ENCODE measurements at places on chromosomes 16 and 17.

DNA sequence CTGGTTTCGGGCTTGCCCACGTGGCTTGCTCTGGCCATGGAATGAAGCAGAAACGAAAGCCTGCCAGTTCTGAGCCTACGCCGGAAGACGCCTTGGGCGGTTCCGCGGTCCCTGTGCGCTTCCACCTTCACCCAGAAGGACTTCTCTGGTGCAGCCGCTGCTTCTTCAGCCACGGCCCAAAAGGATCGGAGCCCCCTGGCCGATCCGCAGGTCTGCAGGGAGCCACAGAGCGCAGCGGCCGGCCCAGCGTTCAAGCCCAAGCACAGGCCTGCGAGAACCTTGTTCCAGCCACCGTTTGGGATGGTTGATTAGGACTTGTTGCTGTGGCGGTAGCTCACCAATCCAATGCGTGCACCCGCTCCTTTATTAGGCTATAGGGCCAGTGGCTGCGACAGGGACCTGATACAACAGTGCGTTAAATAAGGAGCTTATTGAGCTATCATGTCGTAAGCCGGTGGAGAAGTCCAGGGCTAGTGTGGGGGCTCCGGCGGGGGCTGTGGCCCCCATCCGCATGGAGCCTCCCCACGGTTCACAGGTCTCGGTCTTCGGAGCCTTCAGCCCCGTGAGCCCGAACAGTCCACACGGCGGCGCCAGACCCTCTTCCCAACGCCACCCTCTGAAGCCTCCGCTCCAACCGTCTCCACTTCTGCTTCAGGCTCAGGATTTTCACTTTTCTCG, 10.2 kb upstream of the MPP2 start:
- DNase-seq: no peak

GRCh38 chr16:57756424-57757325, 21.1 kb downstream of the KATNB1 start:
- no peak for DNase-seq

DNA sequence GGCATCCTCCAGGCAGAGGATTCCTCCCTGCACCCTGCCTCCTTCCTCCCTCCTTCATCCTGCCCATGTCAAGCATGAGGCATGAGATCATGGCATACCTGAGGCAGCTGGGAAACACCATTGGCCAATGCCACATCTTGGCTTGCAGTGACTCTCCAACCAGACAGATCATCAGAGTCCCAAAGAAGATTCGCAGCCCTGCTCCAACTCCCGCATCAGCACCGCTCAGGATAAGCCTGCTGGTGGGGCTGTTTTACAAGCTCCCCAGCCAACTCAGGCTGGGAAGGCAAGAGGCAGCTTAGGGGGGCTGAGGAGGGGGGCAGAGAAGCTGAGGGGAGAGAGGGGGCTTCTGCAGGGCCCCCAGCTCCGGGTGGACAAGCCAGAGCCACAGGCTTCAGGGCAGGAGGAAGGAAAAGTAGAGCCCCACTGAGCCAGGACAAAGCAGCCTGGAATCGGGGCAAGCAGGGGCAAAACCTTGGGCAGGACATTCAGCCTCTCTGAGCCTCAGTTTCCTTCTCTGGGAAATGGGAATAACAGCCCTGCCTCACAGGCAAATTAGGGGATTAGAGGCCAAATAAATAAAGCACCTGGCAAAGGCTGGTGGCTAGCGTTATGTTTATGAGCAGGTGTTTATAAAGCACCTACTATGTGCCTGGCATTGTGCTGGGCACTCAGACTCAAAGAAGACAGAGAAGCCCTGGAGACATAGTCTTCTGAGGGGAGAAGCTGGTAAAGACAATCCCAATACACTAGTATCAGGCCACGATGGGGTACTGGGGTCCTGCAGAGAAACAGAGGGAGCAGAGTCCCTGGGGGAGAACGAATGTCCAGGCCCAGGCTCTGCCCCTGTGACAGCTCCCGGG, 88.1 kb downstream of the GOSR1 start:
- DNase-seq: no peak

GRCh38 chr17:52145476-52145875, 13.0 kb downstream of the CA10 start:
- DNase-seq: no peak

GRCh38 chr17:41754066-41754465, 19.6 kb upstream of the HAP1 start:
- DNase-seq: no peak

Measured in SJSA1 (cell line).